ENCODE measurements at places on chromosomes 13 and 19.
A peak's percentile ranks its signal among the peaks of the same experiment; 100 is the strongest.

DNA sequence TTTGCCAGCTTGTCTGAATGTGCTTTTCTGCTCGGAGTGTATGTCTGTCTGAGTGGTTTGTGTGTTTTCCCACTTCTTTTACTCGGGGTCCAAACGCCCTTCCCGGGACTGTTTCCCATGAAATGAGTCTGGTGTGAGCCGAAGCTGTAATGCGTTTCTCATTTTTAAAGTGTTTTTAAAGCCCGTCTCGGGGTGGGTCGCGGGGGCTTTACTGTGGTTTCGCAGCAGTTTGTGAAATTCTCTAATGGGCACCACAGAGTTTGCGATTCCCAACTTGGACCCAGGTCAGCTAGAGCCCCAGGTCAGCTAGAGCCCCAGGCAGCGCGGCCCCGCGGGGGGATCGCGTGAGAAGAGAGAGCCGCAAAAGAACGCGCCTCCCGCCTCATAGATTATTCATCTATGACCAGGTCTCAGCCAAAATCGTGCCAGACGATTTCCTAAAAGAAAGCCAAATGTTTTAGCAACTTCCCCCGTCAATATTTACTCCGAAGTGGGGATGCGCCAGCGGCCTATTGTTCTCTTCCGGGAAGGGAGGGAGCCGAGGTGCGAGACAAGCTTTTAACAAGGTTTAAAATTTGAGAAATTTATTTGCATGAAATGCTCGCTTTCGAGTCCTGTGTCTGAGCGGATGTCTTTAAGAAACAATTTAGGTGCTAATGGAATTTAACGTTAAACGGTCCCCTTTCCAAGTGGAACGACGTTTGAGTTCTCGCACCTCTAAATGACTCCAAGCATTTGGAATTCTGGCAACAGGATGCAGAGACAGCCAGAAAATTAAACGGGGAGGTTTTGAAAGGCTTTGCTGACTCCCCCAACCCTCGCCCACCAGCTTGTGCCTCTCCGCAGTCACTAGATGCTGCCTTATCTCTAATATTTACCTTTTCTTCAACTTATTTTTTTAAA lies 2.2 kb downstream of the ZIC2 start:
- no peak for DNase-seq

- DNase-seq = no peak
Observed at GRCh38 chr13:33548069-33548468, 262.5 kb upstream of the STARD13 start.

GRCh38 chr13:39196965-39197646 lies 158.8 kb downstream of the NHLRC3 start:
- DNase-seq = no peak

DNA sequence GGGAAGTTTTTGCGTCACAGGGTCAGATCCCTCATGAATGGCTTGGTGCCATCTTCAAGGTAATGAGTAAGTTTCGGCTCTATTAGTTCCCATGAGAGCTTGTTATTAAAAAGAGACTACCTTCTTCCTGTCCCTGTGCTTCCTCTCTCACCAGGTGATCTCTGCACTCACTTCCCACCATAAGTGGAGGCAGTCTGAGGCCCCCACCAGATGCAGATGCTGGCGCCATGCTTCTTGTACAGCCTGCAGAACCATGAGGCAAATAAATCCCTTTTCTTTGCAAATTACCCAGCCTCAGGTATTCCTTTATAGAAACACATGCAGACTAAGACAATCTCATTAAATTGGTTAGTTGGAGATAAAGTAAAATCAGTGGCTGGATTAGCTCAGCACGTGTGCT lies 75.6 kb upstream of the RFC3 start:
- no peak for DNase-seq

- no peak for DNase-seq
Observed at GRCh38 chr13:60758637-60759036, 361.6 kb downstream of the TDRD3 start.

DNA sequence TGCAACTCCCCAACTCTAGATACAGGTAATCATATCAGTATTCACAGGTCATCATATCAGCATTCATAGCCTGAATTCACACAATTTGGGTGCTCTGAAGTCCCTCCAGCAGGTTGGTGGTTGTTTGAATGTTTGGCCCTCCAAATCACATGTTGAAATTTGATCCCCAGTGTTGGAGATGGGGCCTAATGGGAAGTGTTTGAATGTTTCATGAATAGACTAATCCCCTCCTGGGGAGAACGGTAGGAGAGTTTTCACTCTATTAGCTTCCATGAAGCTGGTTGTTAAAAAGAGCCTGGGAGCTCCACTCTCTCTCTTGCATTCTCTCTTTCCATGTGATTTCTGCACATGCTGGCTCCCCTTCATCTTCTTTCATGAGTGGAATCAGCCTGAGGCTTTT lies 288.6 kb upstream of the PCDH9 start:
- no peak for DNase-seq

- DNase-seq = no peak
Observed at GRCh38 chr19:3660493-3661219, 34.1 kb upstream of the CACTIN start.

DNA sequence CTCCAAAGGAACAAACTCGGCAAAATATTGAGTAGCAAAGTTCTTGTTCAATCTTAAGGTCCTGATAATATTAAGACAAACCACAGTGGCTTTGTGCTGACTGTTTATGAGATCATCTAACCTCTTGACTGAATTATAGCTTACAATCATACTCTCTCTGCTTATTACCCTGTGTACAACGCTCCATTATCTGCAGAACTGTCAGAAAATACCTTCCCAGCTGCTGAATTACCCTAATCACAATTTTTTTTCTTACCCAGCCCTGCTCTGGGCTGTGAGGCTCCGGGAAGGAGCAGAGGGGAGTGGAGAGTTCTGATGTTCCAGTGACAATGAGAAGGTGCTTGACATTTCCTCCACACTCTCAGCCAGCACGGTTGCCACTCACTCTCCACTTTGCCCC lies 64.8 kb downstream of the DCT start:
- DNase-seq = no peak

DNA sequence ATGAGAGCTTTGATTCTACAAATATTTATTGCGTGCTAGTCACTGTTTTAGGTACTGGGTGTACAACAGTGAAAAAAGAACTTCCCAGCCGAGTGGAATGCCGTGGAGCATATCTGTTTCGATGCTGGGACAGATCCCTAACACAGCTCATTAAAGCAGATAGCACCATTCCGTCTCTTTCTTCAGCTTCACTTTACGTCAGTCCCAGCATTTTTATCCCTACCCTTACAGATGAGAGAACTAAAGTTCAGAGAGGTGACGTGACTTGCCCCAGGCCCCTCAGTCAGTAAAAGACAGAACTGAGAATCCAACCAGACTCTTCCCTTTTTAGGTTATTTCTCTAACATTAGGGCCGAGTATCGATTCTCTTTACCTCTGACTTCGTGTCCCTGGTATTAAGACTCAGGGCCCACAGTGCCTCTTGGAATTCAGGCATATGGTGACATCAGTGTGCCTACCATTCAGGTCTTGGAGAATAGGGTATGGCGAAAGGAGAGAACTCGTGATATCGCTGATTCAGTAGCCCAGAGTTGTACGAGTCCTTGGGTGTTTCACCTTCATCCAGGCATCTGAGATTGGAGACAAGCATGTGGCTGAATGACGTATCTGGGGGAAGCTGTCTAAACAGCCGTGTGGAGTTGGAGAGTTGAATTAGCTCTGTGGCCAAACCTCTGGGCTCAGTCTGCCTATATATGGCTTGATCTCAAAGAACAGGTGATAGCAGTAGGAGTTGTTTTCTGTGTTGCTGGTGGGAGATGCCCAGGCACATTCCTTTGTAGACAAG lies 27.1 kb downstream of the ACTN4 start:
- no peak for DNase-seq

DNA sequence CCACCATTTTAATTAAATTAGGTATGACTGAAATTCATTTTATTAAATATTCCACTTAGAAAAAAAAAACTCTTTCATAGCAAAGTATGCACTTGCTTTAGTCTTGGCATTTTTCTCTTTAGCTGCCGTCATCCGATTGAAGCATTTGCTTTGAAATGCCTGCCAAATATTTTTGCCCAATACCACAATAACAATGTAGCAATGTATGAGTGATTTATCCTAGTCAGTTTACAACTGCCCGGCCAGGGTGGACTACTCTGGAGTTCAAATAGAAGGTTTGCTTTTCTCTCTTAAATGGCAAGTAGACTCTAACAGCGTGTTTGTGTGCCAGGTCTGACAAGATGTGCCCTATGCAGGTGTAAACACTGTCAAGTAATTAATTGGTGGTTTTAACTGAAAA lies 675.3 kb upstream of the SGCG start:
- no peak for DNase-seq

DNA sequence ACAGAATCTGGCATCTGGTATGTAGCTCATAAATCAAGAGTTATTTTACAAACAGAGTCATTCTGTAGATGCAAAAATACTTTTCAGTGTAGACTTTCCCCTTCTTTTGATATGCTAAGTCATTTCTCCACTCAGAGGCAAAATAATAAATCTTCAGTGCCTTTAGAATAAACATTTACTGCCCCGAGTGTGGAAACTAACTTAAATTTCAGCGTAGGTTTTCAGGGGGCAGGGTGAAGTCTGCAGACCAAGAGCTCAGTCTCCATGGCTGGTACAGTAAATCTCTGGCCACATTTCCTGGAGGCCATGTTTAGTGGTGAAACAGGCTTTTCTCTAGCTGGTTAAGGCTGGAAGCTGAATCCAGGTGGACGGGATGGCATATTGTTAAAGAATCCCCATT lies 13.1 kb upstream of the ADPRHL1 start:
- DNase-seq = no peak

DNA sequence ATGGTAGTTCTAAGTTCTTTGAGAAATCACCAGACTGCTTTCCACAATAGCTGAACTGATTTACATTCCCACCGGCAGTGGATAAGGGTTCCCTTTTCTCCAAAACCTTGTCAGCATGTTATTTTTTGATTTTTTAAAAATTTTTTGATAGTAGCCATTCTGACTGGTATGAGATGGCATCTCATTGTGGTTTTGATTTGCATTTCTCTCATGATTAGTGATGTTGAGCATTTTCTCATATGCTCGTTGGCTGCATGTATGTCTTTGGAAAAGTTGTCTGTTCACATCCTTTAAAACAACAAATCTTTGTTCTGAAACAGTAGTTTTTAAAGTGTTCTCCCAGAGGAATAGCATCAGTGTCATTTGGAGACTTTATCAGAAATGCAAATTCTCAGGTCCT lies 77.5 kb upstream of the POMP start:
- no peak for DNase-seq

DNA sequence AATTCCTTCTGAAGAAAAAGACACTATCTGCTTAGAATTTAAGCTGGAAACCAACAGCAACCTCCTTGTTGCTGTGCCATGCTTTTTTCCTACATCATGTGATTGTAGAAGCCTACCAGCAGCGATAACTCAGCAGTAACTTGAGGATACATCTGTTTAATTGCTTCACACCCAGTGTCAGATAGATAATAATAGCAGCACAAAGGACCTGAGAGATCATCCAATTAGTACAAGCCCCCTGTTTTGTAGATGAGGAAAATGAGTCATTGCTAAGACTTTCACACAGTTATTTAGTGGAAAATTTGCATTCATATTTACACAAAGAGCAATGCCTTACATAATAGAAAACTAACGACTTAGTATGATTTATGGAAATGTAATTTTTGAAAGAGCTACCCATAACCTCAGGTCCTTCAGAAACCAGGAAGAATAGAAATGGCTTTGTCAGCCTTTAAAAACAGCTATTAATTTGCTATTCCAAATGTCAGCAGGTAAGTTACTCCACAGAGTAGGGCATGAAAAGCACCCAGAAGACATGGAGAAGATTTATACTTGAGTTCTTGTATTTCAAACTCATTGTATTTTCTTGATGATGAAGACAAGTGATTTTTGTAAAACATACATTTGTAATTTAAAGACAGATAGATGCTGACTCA lies 93.7 kb upstream of the SGCG start:
- DNase-seq = no peak

DNA sequence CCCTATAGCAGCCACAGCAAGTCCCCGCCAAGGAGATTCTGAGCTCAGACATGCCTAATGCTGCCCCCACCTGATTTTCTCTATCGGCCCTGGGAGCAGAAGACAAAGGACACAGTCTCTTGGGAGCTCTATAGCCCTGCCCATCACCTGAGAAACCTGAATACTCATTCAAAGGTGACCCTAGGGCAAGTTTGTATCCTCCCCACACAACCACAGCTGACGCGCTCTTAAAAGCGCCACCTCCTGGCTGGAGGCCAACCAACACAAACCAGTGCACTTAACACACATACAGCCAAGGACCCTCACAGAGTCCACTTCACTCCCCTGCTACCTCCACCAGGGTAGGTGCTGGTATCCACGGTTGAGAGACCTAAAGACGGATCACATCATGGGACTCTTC lies 8.8 kb upstream of the IGFL4 start:
- no peak for DNase-seq

- DNase-seq = no peak
Observed at GRCh38 chr13:46114613-46115012, 9.8 kb upstream of the CPB2 start.

- no peak for DNase-seq
Observed at GRCh38 chr13:72645521-72645920, 81.9 kb downstream of the MZT1 start.

DNA sequence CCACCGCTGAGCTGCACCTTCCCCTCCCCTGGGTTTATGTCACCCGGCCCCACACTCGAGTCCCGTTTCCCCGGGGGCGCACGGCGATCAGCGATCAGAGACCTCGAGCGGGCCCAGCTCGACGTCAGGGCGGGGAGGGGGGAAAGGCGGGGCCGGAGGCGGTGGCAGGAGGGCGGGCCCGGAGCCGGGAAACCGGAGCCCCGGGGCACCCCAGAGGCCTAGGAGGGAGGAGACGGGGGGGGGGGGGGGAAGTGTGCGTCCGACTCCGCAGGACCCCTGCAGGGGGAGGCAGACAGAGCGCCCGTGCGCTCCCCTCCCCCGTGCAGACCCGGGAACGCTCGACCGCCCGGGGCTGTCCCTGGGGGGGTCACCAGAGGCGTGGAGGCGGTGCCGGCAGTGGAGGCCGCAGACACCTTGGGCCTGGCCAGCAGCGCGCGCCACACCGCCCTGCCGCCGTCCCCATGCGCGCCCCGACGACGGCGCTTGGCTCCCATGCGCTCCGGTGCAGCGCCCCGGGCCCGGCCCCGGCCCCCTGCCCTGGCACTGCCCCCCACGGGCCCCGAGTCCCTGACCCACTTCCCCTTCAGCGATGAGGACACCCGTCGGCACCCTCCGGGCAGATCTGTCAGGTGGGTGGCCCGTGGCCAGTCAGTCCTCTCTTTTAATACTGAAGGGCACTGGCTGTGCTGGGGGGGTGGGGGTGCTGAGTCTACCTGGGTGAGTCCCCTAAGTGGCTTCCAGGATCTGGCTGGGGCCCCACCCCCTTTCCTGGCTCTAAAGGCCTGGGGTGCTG lies 11.8 kb downstream of the PDE4A start:
- peak; percentile 82 for DNase-seq

- DNase-seq = no peak
Observed at GRCh38 chr13:110881839-110882627, 32.8 kb downstream of the ANKRD10 start.

GRCh38 chr13:95677564-95678266 lies 776 bp downstream of the DNAJC3 start:
- peak; percentile 85 for DNase-seq

DNA sequence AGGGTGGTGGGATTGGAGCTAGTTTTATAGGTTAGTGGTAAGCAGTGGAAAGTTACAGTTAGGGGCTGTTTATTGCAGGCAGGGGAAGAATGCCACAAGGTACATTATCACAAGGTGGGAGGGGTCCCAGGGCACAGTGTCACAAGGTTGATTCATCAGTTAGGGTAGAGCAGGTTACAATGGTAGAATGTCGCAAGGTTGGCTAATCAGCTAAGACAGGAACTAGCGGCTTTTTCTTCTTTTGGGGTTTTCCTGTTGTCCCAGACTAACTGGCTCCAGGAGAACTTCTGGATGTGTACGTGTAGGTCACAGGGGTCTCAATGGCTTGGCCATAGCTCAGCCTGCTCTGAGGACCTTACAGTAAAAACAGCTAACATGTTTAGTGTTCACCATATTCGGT lies 1221.1 kb downstream of the SLITRK1 start:
- no peak for DNase-seq

Measured in sigmoid colon (tissue), 7 donors.